IMR-90 (cell line): ENCODE measurements at places on chromosomes 4 and X.

GRCh38 chr4:80814266-80814665, 216.2 kb upstream of the BMP3 start:
- DNase-seq: no peak

DNA sequence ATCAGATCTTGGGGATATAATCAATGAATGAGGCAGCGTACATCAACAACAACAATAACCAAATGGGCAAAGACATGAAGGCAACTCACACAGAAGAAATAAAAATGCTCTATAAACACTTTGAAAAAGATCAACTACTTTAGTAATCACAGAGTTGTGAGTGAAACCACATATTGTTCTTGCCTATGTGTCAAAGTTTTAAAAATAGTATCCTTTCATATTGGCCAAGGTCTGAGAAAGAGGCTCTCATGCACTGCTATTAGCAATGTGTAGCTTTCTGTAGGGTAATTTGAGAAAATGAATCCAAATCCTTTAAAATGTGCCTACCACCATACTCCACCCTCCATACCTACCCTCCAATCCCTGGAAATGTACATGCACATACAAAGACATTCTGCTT, 25.0 kb downstream of the COQ2 start:
- DNase-seq: no peak

DNA sequence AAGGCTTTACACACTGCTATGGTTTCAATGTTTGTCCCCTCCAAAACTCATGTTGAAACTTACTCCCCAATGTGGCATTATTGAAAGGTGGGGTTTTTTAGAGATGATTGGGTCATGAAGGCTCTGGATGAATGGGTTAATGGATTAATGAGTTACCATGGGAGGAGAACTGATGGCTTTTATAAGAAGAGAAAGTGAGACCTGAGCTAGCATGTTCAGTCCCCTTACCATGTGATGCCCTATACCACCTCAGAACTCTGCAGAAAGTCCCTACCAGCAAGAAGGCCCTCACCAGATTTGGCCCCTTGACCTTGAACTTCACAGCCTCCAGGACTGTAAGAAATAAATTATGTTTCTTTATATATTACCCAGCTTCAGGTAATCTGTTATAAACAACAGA, 68.9 kb upstream of the CAPN6 start:
- DNase-seq: no peak

GRCh38 chr4:177239878-177240277, 69.8 kb upstream of the NEIL3 start:
- peak; percentile 48 for DNase-seq

DNA sequence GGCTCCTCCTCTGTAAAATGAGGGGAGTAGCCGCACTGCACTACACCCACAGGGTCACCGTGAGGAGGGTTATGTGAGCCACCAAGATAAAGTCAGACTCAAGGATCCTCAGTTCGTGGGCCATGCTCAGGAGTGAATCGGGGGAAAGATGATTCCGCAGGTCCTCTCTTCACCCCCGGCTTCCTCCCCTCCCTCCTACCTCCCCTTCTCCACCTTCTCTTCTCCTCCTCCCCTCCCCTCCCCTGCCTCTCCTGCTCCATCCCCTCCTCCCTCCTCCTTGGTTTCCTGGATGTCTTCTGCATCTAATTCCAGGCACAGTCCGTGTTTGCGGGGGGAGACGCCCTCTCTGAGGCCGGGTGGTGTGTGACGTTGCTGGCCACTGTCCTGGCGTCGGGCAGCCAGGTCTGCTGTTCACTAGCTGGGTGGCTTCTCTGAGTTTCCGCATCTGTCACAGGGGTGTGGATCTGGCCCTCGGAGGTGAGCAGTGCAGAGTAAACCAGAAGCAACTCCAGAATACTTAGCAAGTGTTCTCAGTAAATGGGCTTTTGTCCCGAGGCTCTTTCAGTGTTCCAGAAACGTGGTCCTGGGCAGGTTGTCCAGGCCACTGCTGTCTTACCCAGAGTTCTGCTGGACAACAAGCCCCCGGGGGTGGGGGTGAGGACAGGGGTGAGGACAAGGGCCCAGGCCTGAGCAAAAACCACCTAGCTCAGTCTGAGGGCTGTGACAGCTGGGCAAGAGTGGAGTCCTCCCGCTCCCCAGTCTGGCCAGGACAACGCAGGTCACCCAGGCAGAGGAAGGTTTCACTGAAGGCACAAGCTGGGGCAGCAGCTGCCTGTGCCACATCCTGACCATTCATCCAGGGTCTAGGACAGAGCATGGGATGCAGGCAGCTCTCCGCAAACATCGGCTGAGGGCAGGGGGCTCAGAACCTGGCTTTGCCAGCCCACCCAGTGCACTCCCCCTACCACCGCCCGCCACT, 92.4 kb downstream of the PPP2R2C start:
- no peak for DNase-seq

DNA sequence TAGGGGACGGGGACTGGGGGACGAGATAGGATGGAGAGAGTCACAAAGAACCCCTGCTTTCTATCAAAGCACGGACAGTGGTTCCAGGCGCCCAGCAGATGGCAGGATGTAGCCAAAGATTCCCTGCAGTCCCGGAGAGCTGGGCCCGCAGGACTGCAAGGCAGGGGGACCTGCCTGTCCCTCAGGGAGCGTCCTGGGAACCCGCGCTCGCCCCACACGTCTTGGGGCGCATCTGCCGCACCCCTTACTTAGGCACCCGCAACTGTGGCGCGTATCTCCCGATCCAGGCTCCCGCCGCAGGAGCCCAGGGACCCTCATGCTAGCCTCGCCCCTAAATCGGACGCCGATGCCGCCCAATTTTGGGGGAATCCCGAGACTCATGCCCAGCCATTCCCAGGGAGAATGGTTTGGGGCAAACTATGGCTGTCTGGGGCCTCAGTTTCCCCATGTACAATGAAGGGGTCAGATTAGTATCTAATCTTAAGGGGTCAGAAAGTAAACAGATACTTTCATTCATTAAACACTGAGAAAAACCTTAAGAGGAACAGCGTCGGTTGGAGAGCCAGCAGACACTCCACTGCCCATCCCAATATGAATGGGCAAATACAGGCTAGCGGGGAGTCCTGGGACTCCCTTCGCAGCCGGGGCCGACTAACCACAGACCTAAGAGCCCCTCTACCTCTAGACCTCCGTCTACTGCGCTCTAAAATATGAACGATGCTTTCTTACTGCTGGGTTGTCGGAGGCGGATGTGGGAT, 581 bp upstream of the STK32B start:
- DNase-seq: peak; percentile 83

DNA sequence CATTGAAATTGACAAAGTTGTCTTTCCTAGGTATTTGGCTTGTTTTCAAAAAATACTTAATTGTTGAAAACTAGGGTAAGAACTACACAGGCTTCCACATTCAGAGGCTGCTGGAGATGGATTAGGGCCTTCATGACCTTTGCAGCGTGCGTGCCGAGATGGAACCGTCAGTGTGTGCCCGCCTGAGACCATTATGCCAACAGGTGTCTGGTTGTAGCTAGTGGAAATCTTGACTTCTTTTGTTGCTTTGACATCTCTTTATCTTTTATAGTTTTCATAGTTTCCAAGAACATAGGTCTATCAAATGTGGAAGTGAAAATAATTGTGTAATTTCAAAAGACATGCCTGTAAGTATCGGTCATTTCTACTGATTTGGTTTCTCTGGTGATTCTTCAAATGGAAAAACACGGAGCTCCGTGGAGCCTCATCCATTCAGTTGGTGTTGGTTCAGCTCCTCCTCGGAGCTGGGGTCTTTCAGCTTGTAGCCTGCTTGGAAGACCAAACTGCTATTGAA, 38.9 kb upstream of the CLCN4 start:
- DNase-seq: no peak

- no peak for DNase-seq
Observed at GRCh38 chr4:56976283-56976836, 1.0 kb downstream of the NOA1 start.

- no peak for DNase-seq
Observed at GRCh38 chr4:163606896-163607691, 112.6 kb downstream of the TMA16 start.

DNA sequence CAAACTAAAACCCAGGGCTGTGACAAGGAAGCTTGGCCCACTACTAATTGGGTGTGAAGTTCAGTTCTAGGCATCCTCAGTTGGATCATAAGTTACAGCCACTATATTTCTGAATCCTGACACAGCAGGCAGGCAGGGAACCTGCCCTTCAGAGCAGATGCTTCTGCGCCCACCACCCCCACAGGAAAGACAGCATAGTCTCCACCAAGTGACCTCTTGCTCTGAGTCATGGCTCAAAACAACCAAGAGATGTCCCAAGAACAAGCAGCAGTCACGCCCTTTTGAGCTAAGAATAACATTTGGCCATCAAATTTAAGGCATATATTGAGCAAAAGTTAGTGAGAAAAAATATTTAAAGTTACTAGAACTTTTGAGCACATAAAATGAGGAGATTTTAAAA, 170.7 kb upstream of the SMARCAD1 start:
- no peak for DNase-seq

GRCh38 chr4:37758226-37758625, 68.3 kb upstream of the PGM2 start:
- DNase-seq: peak; percentile 41

GRCh38 chr4:108486046-108486445, 134.3 kb upstream of the RPL34 start:
- DNase-seq: no peak

DNA sequence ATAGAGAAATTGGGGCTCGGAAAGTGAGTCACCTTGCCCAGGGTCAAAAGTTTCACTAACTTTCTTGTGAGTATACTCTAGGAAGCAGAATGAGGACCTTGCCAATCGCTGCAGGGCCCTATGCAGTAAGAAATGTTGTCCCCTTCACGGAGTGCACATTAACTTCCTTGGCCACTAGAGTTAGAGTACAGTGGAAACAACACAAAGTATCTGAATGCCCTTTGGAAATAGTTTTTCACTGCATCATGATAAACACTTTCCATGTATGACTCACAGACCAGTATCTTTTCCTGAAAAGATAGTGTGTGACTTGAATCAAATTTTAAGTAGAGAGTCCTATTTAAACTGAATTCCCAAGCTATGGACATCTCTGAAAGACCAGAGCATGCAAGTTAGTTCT, 45.5 kb upstream of the STK26 start:
- DNase-seq: no peak

DNA sequence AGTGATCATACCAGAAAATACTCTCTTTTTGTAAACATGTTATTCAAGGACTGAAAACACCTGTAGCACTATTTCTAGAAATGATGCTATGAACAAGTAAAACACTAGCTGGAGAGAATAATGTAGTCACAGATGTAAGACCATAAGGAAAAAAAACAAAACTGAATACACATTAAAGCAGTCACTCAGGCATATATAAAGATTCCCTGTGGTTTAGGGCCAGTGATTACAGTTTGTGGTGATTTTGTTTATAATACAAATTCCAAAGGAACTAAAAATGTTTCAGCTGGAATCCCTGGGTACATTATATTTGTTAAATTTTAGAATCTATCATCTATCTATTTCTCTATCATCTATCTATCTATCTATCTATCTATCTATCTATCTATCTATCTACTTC, 777.8 kb upstream of the FRG1 start:
- DNase-seq: peak; percentile 49

GRCh38 chr4:112775801-112776200, 138.9 kb downstream of the LARP7 start:
- DNase-seq: no peak

- DNase-seq: peak; percentile 7
Observed at GRCh38 chr4:94256828-94257227, 49.2 kb downstream of the SMARCAD1 start.

GRCh38 chr4:37892641-37893040, 1.8 kb downstream of the TBC1D1 start:
- DNase-seq: no peak

DNA sequence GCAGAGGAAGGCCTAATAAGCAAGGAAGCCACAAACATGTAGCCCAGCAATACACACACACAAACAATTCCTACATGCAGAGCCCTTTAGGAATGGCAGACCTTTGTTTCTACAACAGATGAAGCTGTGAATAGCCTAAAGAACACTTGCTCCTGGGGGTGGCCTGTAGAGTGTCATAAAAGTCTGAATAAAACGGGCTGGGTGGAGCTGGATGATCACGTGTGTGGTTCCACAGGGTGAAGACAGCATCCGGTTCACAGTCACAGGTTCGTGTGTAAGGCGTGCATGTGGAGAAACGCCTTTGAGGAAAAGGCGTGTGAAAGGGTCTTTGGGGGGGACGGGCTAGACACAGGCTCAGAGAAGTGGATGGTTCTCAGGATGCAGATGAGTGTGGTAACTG, 156.1 kb downstream of the AFAP1 start:
- no peak for DNase-seq

- DNase-seq: peak; percentile 17
Observed at GRCh38 chrX:100409610-100410590, at the start of gene PCDH19. TSS of gene PCDH19 (minus strand) at chrX:100410273. CDS start at chrX:100408597, 1,676 bp downstream.

- no peak for DNase-seq
Observed at GRCh38 chr4:56078866-56079265, 130.1 kb downstream of the CEP135 start.

DNA sequence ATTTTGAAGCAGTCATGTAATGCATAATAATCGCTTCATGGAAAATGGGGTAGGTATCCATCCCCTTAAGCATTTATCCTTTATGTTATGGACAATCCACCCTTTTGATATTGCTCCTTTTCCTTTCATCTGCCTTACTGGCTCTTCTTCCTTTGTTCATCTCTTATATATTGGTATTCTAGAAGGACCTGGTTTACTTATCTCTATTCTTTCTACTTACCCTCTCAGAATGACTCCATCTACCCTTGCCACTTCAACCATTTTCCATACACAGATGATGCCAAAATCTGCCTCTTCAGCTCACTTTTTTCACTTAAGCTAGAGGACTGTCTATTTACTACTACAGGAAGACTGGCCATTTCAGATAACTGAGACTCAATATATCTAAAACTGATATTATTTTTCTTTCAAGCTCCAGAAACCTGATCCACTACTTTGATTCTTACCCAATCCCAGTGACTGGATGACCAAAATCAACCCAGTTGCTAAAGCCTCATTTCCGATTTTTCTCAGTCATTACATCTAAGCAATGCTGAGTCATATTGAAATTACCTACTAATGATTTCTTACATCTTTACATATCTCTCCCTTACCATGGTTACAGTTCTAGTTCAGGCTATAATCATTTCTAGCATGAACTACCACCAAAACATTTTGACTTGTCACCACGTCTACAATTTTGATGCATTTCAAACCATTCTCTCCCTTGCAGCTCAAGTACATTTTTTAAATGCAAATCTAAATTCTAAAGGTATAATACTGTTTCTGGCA, 93.7 kb downstream of the FAAH2 start:
- DNase-seq: no peak

DNA sequence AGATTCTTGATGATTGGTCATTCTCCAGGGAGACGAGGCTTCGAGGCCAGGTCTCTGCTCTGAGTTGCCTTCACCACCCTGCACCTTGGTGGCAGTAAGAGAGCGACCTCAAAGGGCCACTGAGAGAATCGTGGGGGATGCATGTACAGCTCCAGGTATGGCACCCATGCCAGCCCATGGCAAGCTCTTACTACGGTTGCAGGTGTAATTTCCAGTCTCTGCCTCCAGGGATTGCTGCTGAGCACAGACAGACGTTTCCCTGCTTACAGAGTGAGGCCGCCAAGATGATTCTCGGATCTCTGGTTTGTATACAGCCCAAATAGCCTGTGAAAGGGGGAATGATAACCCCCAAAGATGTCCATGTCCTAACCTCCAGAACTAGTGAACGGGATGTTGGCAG, 16.3 kb upstream of the DRD5 start:
- peak; percentile 4 for DNase-seq
